Left renal cortex interstitium (tissue), 4 donors: ENCODE measurements at places on chromosomes 5 and 9.

GRCh38 chr9:33142535-33142934 is 24.6 kb downstream of the B4GALT1 start:
- no peak for DNase-seq

GRCh38 chr5:119273391-119273839 is 82.4 kb upstream of the TNFAIP8 start:
- no peak for DNase-seq

GRCh38 chr5:177592010-177592834 is at the start of gene TMED9:
Gene TMED9, plus strand, starts transcription at chr5:177592203. Its CDS starts 12 bp downstream, at chr5:177592215.
- DNase-seq = peak; percentile 67

DNA sequence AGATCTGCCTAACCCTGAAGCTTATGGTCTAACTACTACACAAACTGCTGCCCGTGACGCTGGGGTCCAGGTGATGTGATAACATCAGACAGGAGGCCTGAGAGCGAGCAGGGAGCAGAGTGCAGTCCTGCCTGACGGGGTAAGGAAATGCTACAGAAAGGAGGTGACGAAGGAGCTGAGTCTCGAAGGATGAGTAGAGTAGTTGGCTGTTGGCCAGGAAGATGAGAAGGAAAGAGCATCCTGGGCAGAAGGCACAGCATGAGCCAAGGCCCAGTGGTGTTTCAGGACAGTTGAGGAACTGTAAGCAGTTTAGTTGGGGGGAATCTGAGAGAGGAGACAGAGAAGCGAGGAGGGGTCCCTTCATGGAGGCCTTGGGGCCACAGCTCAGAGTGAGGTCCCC is 136.0 kb upstream of the TBC1D2 start:
- no peak for DNase-seq

DNA sequence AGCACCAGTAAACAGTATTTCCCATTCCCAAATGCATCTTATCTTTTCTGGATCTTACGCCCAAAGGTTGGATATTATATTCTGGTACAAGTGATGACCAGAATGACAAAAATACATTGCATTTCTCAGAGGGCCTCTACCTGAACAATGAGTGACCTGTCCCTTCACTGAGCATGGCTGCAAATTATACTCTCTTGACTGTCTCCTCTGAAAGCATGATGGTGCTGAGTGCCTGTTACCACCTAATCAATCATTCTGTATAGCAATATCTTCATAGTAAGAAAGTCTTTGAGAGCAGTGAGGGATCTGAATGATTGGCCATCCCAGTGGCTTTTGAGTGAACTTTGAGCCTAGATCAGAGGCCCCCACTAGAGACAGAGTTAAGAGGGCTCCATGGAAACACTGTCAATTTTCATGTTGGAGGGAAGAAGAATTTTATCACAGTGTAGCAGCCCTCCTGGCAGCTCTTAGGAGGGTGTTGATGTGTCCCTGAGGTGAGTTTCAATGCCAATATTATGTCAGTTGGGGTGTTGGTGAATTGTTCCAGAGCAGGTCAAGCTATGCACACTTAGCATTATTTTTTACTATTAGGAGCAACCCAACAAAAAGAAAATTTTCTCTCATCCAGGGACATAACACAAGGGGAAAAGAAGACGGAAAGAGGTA is 171.7 kb downstream of the MARCHF11 start:
- no peak for DNase-seq

GRCh38 chr9:137301081-137301947 is 757 bp downstream of the NRARP start:
- DNase-seq = no peak

DNA sequence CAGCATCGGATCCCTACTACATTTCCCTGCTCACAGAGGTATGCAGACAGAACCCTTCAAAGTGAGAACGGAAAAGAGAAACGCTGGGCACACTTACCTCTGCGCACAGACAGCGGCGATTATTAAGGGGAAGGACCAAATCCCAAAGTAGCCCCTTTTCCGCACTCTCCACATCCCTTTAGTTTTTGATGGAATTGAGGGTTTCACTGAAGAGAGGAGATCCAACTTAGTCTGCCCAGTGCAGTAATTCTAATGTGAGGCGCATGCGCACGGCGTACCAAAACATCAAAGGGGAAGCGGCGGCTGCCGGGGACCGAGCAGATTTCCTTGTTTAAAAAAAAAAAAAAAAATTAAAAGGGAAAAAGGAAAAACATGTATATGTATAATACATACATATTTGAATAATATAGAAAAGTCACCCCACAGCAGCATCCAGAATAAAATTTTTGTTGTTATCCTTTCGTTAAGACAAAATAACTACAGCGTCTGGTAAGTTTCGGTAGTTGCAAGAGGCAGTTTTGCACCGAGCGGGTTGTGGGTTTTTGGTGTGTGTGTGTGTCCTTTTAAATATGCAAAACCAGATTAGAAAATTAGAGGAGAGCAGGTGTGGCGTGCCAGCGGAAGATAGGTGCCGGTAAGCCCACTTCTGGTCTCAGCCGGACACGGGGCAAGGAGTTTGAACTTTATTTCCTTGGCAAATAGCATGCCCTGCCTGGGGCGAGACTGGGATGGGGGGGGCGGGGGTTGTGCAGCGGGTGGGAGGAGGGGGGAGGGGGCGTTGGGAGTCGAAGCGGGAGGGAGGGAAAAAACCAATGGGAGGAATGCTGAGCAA is at the start of gene GABRB2:
GABRB2 (minus strand) TSS at position 256 of the 832 bp plus-strand sequence; CDS start at position 174, 82 bp downstream.
- DNase-seq = peak; percentile 74

DNA sequence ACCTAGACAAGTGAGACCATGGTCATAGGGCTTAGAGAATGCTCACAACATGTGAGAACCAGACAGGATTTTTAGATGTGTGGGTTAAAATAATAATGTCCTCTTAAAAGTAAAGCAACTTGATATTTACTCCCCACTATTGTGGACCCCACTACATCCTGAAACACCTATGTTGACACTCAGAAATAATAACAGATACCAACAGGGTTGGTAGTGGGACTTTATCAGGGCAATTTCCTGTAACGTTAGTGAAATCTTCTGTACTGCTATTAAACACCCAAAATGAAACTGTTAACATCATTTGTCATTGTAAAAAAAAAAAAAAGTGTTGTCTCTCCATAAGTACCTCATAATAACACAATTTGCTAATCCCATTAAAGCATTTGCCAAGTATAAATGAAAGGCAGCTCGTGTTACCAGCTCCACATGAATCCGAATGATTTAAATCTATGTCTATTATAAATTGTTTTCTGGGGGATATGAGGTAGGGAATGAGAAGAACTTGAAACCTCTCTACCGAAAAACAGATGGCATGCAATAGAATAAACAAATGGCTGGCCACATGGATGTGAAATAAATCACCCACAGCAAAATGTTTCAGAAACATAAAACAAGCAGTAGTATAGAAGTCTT is 285.9 kb downstream of the ARHGEF28 start:
- DNase-seq = no peak

GRCh38 chr9:134365791-134366222 is 39.6 kb downstream of the RXRA start:
- DNase-seq = no peak

DNA sequence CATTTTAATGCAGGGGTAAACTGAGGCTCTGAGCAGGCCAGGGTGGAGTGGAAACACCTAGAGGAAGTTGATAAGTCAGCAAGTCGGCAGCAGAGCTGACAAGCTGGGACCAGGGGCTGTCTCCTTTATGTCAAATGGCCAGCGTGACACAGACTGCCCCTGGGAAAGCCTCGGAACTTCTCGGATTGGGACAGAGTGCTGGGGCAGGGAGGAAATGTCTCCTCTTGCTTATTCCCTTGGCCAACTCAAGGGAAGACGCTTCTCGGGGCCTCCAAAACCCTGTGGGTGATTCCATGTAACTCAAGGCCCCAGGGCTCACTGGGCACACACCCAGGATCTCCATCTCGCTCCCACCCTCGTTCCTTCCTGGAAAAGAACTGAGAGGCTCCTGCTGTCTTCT is 25.4 kb upstream of the ANXA6 start:
- DNase-seq = no peak

- no peak for DNase-seq
These were observed 8.2 kb upstream of the DOCK8 start for GRCh38 chr9:206481-206880.

GRCh38 chr5:119743927-119744326 is 114.6 kb downstream of the FAM170A start:
- DNase-seq = no peak

DNA sequence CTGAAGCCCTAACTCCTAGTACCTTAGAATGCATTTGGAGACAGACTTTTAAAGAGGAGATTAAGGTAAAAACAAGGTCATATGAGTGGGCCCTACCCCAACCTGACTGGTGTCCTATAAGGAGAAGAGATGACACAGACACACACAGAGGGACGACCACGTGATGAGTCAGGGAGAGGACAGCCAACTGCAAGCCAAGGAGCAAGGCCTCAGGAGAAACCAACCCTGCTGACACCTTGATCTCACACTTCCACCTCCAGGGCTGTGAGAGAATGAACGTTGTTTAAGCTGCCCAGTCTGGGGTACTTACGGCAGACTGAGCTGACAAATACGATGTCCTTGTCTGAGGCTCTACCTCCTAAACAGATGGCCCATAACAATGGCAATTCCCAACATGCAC is 93.6 kb downstream of the ROR2 start:
- DNase-seq = no peak

- no peak for DNase-seq
These were observed 23.7 kb upstream of the LRRC19 start for GRCh38 chr9:27029186-27029585.

GRCh38 chr9:116656977-116657376 is 30.1 kb upstream of the TRIM32 start:
- DNase-seq = no peak

- peak; percentile 69 for DNase-seq
These were observed 35.0 kb upstream of the TLE1 start for GRCh38 chr9:81724242-81724889.

GRCh38 chr9:95157481-95158151 is 159.9 kb downstream of the FANCC start:
- DNase-seq = no peak

GRCh38 chr9:99294850-99295461 is 72.9 kb downstream of the SEC61B start:
- no peak for DNase-seq

- DNase-seq = no peak
These were observed 774.5 kb upstream of the RGMB start for GRCh38 chr5:97998941-97999340.

DNA sequence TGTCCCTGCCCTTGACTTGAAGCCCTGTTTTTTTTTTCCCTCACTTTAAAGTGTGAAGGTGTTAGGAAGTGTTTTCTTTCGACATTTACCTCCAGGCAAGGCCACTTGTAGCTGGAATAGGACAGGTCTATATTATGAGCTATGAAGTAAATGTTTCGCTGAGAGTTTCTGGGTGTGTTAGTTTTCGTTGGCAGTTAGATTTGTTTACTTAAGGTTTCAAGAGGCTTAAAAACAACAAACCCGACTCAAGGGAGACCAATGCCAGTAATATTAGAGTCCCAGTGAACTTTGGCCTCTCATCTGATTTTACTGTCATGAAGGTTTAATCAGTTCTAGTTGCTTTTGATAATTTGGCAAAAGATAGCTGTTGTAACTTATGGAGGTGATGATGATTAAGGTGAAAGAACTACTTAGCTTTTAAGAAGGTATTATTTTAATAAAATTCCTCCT is 25.2 kb downstream of the OCLN start:
- no peak for DNase-seq

DNA sequence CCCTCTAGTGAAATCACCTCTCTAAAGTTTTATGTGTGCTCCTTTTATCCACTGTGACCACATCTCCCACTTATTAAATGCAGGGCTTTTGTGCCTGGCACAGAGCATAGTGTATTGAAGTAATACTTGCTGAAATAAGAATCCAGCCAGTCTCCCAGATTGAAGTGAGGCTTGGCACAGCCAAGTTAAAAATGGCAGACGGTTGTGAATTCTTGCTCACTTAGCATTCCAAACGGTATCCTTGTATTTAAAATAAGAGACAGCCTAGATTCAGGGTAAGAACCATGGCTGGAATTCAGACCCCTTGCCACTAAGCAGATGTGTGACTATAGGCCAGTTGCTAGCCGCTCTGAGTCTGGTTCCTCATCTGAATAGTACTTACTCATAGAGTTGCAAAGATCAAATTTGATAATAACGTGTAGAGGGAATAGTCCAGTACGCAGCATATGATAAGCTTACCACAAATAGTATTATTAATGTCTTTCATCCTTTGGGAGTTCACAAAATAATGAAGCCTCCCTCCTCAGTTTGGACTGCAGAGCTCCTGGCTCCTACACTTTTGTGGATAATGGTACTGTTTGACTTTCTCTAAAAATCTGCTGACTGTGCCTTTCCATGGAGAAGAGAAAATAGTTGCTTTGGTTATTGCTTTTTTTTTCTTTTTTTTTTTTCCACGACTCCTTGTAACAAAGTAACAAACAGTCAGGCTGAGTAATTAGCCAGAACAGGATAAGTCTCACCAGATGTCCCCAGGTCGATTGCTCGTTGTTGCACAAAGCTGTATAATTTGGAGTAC is 51.5 kb downstream of the FGF1 start:
- no peak for DNase-seq

GRCh38 chr9:2158111-2158610 is 143.0 kb downstream of the SMARCA2 start:
- DNase-seq = peak; percentile 86

DNA sequence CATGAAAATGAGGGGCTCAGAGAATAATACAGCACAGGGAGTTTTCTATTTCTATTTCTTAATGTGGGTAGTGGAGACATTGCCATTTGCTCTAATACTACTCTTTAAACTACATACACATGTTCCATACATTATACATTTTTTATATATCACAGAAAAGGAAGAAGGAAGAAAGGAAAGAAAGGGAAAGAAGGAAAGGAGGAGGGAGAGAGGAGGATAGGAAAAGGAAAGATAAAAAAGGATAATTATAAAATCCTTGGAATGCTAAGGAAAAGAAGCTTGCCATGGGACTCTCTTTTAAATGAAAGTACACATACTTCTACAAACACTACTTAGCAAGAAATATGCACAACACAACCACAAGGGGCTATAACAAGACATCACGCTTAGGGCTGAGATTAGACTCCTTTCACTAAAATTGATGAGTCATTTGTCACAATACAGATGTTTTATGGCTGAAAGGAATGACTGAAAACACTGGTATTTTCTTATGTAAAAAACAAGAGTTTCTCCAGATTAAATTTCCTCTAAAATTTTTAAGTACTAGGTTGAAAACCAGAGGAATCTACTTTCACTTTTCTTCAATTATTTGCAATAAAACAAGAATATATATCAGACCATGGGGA is 219.8 kb downstream of the ARL15 start:
- DNase-seq = no peak

- DNase-seq = no peak
These were observed 319.9 kb upstream of the PTGER4 start for GRCh38 chr5:40359832-40360231.

GRCh38 chr5:142896325-142897007 is 126.3 kb downstream of the ARHGAP26 start:
- DNase-seq = no peak
